ENCODE measurements at places on chromosomes 12 and 14. TPM values are rescaled to one million over a fixed set of nuclear protein-coding genes. Genes with fewer than 3 reads are reported as not detected.

Gene NFATC4
- 6.7 TPM for total RNA-seq

Gene KCNA5
- total RNA-seq = not detected

Gene AMHR2
- not detected for total RNA-seq

Gene SSTR1
- 0.17 TPM for total RNA-seq

GRCh38 chr14:69559581-69560011 is 15.1 kb downstream of the CCDC177 start:
- DNase-seq = no peak

All from renal cortical epithelial cell (primary cell).